ENCODE measurements at places on chromosomes 6 and 20.

GRCh38 chr20:8043687-8044282 lies 24.2 kb upstream of the TMX4 start:
- DNase-seq, result peak; percentile 62

GRCh38 chr6:85127696-85128243 lies 322.1 kb upstream of the NT5E start:
- DNase-seq, result no peak

GRCh38 chr6:170003451-170004160 lies 252.2 kb downstream of the ERMARD start:
- DNase-seq, result no peak

- peak; percentile 100 for DNase-seq
Observed at GRCh38 chr6:169162752-169163407, 90.8 kb downstream of the THBS2 start.

DNA sequence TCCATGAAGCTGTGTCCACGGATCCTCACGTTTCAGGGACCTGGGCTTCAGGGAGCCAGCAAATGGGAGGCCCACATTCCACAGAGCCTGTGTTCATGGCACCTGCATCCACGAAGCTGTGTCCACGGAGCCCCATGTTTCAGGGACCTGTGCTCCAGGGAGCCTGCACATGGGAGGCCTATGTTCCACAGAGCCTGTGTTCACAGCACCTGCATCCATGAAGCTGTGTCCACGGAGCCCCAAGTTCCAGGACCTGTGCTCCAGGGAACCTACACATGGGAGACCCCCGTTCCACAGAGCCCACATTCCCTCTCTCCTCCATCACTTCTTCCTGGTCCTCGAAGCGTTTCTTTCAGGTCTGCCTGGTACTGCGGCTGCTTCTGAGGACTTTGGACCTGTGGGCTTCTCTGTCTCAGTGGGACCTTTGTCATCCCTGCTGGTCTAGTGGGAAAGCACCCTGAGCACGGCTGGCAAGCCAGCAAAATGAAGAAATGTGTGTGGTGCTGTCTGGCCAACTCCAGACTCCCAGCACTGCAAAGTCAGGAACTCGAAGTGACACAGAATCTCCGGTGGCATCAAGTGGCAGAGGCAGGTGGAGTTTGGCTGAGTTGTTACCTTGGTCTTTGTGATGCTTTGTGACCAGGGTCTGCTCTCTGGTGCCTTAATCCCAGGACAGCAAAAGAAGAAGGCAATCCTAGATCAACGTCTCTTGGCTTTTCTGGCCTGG lies 245.9 kb downstream of the DLL1 start:
- no peak for DNase-seq

DNA sequence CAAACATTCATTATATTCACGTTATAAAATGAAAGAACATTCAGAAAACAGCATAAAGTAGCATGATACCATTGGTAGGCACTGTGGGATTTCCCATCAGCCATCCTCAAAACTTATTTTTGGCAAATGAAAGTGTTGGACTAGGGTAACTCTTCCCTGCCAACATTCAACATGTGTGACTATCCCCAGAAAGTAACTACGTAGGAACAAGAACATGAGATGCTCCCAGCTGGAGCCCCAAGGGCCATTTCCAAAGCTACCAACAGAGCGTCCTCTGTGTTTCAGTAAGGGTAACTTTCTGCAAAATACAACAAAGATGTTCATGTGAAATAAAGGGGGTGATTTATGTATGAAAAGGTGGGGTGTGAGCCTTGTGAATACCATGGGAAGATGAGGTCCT lies 28.4 kb upstream of the PTPN1 start:
- DNase-seq, result no peak

- no peak for DNase-seq
Observed at GRCh38 chr6:13450628-13451027, 36.8 kb downstream of the GFOD1 start.

- peak; percentile 51 for DNase-seq
Observed at GRCh38 chr6:74871757-74872156, 334.1 kb downstream of the COL12A1 start.

GRCh38 chr6:37818536-37819176 lies 871 bp upstream of the ZFAND3 start:
- peak; percentile 96 for DNase-seq

DNA sequence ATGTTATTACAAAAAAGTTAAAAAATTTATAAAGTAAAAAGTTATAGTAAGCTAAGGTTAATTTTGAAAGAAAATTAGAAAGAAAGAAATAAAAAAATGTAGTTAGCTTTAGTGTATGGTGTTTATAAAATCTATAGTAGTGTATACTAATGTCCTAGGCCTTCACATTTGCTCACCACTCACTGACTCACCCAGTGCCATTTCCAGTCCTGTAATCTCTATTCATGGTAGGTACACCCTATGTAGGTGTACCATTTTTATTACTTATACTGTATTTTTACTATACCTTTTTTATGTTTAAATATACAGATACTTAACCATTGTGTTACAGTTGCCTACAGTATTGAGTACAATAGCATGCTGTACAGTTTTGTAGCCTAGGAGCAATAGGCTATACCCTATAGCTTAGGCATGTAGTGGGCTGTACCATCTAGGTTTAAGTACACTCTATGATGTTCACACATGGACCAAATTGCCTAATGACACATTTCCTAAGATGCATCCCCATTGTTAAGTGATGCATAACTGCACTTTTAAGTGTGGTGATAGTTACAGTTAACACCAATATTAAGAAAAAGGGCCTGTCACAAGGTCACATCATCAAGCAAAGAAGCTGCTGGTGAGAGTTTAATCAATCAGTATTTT lies 8.0 kb downstream of the CD2AP start:
- DNase-seq, result no peak

- DNase-seq, result no peak
Observed at GRCh38 chr6:37105148-37106050, 64.6 kb upstream of the PIM1 start.
